Activated CD4-positive, alpha-beta T cell treated with anti-CD3 and anti-CD28 coated beads, Interleukin-2, amount 50 U/mL, for 4 hours (primary cell): ENCODE measurements at places on chromosomes 11 and 22.

- DNase-seq, result no peak
Measured at GRCh38 chr11:20966489-20966888, 297.1 kb downstream of the NELL1 start.

DNA sequence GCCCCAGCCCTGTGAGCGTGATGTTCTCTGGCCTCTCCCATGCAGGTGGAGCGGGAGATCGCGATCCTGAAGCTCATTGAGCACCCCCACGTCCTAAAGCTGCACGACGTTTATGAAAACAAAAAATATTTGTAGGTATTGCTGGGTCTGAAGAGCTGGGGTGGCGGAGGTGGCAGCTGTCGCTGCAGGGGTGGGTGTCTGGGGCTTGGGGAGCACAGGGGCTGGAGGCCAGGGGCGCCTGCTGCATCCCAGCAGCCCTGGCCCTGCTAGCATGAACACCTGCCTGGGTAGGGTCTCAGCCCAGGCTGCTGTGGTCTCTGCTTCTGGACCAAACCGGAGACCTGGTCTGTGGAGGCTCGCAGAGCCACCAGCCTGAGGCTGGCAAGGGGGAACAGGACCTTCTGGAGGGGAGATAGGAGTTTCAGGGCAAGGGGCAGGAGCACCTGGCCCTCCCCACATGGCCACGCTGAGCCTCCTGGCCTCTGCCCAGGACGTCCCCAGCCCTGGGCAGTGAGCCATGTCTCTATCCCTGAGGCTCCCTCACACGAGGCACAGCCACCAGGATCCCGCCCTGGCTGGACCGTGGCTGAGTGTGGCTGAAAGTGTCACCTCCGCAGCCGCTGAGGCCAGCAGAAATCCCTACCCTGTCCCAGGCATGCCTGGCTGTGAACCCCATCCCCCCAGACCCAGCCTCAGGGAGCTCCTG, 48.2 kb downstream of the MOB2 start:
- no peak for DNase-seq

GRCh38 chr11:62103986-62104385, 19.8 kb upstream of the INCENP start:
- no peak for DNase-seq

- DNase-seq, result no peak
Measured at GRCh38 chr11:94732617-94733281, 35.4 kb upstream of the AMOTL1 start.

DNA sequence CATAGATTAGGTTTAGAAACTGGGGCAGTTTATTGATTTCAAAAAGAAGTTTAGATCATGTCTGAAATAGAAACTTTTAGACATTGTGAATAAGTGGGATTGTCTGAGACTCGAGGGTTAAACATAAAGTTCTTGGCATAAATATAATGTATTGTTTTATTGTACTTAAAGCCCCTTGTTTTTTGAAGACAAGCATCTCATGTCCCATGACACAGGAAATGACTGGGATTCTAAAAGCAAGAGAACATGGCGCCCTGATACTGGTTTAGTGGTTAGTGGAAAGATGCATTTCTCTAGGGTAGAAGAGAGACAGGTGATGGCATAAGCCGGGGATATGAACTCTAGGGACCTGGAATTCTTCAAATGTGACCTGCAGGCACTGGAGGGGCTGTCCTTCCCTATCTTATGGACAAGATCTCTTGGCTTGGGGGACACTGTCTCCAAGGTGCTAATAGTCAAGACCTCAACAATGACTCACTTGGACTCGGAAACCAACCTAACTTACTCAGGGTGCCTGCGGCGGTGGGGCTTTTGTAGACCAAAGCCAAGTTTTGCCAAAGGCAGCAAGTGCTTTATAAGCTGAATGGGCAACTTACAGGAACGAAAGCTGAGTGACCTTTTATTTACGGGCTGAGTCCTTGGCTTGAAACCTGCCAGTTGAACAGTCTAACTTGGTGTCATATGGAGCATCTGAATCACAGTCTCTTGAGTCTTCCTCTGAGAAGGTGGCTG, 48.2 kb downstream of the UBASH3B start:
- no peak for DNase-seq

DNA sequence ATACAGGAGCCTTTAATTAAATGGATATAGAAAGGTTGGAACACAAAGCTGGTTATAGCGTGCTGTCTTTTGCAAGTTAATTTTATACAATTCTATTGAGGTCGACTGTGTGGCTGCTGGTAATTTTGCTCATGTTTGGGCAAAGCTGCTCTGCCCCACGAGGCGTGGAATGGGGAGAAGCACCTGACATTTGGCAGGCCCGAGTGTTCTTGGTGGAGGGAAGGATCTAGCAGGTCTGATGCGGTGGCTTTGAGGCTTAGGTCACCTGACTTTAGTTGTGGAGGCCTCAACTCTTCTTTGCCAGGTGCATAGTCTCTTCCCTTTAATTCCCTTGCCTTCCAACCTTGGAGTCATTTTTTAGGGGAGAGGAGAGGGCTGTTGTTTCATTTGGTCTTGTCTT, 97.3 kb downstream of the ZBTB16 start:
- no peak for DNase-seq

DNA sequence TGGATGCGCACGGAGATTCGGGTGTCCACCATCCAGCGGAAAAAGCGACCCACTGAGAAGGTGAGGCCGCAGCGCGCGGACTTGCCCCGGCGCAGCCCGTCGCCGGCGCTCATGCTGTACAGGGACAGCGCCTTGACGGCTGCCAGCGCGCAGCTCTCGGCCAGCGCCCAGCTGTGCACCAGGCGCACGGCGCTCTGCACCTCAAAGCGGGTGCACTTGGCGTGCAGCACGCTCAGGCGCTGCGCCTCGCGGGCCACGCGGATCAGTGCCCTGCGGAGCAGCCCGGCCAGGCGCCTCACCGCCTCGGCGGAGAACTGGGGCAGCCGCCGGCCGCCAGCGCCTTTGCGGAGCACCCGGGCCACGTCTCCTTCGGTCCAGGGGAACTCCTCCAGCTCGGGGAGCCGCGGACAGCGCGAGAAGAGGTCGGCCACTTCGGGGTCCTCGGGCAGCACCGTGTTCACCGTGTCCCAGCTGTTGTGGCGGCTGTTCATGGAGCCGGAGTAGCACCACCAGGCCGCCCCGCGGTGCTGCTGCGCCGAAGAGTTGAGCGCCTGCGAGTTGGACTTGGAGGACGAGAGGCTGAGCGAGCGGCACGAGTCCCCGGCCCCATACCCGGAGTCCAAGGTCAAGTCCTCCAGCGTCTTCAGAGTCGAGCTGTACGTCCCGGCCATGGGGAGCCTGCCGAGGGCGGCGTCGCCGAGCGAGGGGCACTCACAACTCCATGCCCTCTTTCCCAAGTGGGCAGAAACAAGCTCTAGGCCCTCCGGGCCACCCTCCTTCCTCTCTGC, 703 bp downstream of the ABTB2 start:
- peak; percentile 36 for DNase-seq

GRCh38 chr11:112470355-112470754, 209.7 kb upstream of the PLET1 start:
- no peak for DNase-seq

DNA sequence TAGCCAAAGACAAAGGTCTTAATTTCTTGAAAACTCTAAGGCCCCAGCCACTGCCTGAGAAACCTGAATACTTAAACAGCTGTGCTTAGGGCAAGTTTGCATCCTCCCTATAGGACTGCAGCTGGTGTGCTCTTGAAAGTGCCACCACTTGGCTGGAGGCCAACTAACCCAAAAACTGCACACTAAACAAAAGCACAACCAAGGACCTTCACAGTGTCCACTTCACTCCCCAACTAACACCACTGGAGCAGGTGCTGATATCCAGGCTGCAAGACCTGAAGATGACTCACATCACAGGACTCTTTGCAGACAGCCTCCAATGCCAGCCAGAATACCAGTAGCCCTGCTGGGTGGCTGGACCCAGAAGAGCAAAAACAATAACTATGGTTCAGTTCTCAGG, 357.7 kb upstream of the ARHGAP42 start:
- DNase-seq, result no peak

DNA sequence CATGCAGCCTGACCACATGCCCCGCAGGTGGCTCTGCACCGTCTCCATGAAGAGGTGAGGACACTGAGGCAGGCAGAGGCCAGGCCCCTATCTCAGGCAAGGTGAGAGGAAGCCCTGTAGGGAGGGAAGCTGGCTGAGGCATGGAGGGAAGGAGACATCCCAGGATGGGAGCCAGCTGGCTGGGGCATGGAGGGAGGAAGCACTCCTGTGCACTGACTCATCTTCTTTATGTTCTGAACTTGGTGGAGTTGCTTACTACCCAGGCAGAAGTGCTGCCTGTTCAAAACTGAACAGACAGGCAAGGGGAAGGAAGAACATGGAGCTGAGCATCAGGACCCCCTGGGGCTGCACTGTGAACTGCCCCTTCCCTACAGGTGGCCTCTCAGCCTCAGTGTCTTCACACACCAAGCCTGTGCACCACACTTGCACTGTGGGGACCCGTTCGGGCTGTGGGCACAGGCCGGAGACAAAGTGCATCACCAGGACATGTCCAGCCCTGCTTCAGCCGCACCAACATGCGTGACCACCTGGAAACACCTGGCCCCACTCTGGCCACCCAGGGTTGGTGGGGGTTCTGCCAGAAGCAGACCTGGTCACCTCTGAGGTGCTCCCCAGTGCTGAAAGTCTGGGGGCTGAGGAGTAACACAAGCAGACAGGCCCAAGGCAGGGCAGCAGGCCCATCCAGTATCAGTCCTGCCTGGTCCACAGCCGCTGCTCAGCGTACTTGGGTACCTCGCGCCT, 55.5 kb downstream of the DGCR2 start:
- no peak for DNase-seq

GRCh38 chr11:116243991-116244390, 528.8 kb downstream of the BUD13 start:
- DNase-seq, result no peak

- DNase-seq, result no peak
Measured at GRCh38 chr11:86261328-86261727, 16.8 kb downstream of the EED start.

- DNase-seq, result no peak
Measured at GRCh38 chr11:67287355-67288197, 1.5 kb upstream of the ANKRD13D start.

DNA sequence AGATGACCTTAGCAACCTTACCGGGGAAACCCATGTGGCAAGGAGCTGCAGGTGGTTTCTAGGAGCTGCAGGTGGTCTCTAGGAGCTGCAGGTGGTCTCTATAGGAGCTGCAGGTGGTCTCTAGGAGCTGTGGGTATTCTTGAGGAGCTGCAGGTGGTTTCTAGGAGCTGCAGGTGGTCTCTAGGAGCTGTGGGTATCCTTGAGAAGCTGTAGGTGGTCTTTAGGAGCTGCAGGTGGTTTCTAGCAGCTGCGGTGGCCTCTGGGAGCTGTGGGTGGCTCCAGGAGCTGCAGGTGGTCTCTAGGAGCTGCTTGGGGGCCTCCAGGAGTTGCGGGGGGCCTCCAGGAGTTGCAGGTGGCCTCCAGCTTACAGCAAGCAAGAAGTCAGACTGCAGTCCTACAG, 997.5 kb downstream of the TBC1D22A start:
- DNase-seq, result no peak

DNA sequence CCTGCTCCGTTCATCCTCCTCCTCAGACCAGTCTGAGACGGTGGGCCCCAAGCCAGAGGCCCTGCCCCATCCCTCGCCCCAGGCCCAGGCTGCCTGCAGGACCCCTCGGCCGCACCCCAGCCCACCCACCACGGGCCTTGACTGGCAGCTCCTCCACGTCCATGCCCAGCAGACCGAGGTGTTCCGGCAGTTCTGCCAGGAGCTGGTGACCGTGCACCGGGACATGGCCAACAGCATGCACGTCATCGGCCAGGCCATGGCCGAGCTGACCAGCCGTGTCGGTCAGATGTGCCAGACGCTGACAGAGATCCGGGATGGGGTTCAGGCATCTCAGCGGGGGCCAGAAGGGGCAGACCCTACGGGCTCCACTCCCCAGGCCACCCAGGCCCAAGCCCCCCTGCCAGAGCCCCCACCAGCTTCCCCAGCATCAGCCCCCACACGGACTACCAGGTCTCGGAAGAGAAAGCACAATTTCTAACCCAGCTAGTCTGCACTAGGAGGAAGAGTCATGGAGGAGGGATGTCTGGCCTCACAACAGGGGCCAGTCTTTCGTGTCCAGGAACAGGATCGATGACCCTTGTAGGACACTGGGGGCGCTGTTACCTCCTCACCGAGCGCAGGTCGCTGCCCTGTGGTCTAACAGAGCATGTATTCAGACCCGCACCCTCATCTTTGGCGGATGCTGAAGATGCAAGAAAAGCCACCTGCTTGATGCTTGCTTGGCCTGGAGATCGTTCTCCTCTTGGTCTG, 66.3 kb downstream of the PRDM11 start:
- no peak for DNase-seq

DNA sequence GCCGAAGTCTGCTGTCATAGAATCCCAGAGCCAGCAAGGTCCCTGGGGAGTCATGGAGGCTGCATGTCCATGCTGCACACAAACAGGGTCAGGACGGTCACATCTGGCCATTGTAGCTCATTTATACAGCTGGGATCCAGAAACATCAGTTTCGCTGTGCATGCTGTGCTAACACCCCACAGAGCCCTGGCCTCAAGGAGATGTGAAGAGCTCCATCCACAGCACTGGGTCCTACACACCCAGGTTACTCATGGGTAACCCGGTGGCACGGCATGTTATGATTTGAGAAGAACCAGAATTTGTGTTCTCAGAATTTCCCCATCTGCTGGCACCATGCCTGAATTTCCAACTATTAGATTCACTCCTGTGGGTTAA, 146.3 kb upstream of the ARHGAP20 start:
- no peak for DNase-seq

GRCh38 chr11:64559351-64560138, 31.5 kb upstream of the SLC22A12 start:
- DNase-seq, result no peak

GRCh38 chr11:1628506-1629325, 859 bp upstream of the KRTAP5-5 start:
- DNase-seq, result peak; percentile 46

- no peak for DNase-seq
Measured at GRCh38 chr11:97259434-97259833, 869.6 kb downstream of the JRKL start.

GRCh38 chr11:62905927-62906531, 15.1 kb downstream of the CHRM1 start:
- peak; percentile 75 for DNase-seq

DNA sequence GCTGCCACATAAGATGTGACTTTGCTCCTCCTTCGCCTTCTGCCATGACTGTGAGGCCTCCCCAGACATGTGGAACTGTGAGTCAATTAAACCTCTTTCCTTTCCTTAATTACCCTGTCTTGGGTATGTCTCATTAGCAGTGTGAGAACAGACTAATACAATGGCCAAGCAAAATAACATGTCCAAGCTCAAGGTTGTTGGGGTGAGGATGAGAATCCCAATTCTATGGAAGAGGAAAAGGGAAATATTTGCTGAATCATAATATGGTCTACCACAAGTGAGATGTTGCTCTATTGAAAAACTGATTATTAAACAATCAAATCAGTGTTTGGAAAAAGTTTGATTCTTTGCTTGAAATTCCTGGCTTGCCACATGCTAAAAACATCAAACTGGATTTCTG, 48.7 kb upstream of the LRRC4C start:
- no peak for DNase-seq
